Endothelial cell (in vitro differentiated cells): ENCODE measurements at places on chromosomes 2 and 18. TPM values are rescaled to one million over a fixed set of nuclear protein-coding genes. Genes with fewer than 3 reads are reported as not detected.

DNA sequence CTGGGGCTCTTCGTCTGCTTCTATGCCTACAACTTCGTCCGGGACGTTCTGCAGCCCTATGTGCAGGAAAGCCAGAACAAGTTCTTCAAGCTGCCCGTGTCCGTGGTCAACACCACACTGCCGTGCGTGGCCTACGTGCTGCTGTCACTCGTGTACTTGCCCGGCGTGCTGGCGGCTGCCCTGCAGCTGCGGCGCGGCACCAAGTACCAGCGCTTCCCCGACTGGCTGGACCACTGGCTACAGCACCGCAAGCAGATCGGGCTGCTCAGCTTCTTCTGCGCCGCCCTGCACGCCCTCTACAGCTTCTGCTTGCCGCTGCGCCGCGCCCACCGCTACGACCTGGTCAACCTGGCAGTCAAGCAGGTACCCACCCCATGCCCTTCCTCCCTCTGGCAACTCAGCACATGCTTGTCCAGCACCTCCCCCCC is 24.2 kb downstream of the STEAP3 start:
- DNase-seq = no peak

- DNase-seq = peak; percentile 81
Observed at GRCh38 chr18:5890331-5891183, 4.8 kb downstream of the TMEM200C start.

DNA sequence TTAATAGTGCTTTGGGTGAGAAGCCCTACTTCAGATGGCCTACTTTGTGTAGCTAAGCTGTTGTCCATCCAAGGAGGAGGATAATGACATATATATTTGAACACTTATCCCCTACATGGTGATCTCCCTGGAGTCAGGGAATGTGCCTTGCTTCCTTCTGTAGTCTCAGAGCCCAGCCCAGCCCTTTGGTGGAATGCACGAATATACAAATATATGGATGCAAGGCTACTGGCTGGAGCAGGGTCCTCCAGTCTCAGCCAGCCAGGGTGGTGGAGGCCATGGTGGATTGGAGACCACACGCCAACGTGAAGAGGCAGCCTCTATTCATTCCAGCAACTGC is 150.6 kb upstream of the RIOK3 start:
- no peak for DNase-seq

DNA sequence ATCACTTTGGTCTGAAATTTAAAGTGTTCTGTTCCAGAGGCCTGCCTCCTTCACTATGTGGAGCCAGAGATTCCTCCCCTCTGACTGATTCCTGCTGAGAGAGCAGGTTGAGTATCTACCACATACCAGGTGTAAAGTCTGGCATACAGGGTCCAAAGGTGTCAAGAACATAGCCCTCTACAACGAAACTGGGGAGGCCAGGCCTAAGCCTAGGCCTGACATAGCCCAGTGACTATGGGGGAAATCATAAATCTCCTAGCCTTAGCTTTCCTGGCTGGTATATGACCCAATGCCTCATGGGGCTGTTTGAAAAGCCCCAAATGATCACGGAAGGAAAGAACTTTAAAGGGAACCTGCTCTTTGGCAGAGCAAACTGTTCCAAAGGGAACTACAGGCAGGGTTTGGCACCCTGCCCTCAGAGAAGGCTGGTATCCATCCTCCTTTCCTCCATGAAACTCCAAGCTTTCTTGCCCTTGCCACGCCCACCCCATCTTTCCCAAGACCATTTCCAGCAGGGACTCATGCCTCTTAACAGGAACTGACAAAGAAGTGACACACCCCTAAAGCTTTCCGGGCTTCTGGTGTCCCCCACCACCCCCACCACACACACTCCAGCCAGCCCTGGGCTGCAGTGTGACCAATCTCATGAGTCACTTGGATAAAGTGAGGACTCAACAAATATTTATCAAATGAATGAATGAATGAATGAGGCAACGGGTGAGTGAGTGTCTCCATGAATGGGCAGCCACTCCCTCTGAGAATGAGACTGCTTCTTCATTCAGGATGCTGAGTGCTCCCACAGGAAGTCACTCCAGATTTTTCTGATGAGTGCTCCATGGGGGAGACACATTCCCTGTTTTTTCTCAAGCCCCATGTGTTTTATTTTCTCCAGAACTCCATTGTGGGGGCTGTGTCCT is 114.5 kb upstream of the STPG4 start:
- DNase-seq = no peak

GRCh38 chr2:191926671-191927070 is 79.8 kb upstream of the CAVIN2 start:
- DNase-seq = no peak

- no peak for DNase-seq
Observed at GRCh38 chr2:206245265-206245672, 29.2 kb upstream of the ZDBF2 start.

Gene DUSP19
- total RNA-seq = 2.4 TPM

DNA sequence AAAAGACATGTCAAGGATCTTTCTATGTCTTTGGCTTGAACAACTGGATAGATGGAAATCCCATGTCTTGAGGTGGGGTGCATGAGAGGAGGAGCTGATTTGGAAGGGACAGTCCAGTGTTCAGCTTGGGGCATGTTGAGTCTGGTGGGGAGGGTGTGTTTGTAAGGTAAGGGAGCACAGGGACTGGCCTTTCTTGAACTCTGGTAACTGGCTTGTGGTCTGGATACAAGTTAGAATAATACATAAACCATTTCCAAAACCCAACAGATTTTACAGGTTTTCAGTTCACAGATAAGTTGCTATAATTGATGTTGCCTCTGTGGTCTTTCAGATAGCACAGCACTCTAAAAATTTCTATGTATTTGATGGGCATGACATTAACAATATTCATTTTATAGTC is 24.2 kb downstream of the RHBDD1 start:
- DNase-seq = no peak

DNA sequence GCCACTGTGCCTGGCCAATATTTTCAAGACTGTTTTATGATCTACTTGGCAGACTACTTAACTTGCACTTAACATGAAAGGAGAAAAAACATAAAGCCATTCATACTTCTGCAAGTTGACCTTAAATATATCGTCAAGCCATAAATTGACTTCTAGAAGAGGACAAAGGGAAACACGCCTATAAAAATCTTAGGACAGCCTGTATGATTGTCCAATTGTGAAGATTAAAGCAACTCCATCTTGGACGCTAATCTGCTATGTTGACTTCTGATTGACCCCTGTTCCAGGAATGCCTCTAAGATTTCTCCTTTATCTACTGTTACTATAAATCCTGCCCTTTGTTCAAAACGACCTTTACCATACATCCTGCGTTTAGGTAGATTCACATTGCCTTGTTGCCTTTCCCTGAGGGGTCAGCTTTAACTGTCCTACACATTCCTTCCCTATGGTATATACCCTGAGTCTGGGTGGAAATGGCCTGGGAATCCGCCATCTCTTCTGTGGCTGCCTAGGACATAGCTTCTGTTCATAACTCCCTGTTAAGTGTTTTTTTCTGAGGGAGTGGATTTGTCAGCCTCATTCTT is 40.2 kb upstream of the SLC35F5 start:
- no peak for DNase-seq

Gene MC4R
- total RNA-seq = not detected

DNA sequence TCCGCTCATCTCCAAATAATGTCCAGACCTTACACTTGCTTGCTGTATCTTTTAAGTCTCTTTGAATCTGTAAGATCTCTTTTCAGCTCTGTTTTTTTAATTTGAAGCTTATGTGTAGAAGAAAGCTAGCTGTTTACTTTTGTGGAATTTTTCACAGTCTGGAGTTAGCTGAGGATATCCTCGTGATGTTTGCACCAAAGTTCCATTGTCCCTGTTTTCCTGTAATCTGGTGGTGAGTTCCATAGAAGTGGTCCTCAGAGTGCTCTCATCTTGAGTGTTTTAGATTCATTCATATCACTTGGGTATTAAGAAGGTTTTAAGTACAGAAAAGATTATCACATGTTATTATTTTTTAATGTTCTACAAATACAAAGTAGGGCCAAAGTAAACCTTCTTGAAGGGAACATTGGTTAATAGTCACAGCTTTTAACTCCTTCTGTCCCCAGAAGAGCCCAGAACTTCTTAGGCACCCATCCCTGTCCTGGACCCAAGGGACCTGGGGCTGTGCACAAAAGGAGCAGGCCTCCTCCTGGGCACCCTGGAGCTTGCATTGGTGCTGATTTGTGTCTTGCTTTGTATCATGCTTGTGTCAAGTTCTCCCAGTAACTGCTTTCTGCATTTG is 15.0 kb downstream of the MLPH start:
- DNase-seq = no peak

Gene POTEC
- not detected for total RNA-seq

Gene LBX2
- total RNA-seq = not detected

DNA sequence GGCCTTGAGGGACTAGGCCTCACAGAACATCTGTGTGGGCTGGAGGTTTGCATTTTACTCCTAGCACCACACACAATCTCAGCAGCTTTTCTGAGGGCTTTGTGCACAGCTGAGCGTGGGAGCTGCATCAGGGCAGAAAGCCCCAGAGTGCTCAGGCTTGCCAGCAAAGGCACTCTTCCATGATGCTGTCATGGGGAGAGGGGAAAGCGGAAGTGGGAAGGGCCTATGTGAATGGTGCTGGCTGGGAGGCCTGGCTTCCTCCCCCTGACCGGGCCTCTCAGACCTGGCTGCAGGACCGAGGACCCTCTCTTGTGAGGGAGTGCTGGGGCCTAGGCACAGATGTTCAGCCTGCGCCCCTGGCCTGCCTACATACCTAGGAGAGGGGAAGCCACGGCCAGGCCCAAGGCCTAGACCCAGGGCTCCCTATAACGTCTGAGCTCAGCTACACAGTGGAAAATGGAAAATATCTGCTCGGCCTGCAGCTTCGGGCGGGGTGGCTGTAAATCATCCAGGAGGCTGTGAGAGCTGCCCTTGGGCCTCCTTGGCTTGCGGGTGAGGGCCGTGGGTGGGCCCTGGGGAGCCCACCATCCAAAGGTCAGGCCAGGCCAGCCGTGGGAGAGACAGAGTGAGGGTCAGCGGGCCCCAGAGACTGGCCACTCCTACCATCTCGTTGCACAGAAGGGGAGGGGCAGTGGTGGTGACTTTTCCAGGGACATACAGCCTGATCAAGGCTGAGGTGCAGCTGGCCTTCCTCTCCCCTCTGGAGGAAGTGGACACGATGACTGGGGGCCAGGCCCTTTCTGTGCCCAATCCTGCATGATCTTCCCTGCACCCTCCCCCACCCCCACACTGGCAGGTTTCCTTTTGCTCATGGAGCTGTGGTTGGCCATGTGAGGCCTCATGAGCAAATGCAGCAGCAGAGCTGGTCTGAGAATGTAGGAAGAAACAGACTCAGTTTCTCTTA is 22.8 kb downstream of the GLI2 start:
- DNase-seq = no peak

DNA sequence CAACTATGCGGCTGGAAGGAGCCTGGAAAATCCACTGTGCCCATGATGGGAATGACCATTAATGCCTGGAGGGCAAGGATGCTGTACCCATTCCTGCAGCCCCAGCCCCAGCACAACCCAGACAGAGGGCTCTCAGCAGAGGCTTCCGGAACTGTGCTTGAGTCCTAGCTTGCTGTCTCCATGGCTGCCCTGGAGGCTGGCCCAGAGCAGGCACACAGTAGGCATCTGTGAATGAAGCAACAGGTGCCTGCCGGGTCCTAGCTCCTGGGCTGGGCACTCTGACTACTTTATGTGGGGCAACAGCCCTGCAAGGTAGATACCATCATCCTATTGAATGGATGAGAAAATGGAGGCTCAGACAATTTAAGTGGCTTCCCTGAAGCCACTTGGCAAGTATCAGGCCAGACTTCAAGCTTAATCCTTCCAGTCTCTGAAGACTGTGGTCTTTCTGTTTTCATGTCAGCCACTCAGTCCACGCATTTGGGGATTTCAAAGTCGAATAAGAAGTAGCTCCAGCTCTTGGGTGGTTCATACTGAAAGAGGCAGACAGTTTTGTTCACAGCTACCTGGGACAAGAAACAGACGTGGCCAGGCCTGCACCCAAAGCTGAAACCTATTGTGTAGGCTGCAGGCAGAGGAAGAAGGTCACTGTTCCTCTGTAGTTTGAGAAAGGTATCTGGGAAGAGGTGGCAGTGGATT is 237.5 kb downstream of the ZBTB7C start:
- no peak for DNase-seq

DNA sequence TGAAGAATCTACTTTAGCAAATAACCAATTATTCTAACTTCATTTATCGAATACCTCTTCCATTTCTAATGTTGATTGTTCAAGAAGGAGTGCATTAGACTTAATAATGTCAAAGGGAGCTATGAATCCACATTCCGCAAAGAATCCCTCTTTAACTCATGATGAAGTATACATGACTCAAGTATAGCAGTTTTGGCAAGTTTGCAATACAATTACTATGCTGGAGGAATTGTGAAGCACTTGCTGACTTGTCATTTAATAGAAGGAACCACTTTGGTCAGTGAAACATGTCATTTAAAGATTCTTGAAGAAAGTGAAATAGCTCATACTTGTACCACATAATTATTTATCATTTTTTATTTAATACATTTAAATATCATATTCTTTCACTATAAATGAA is 125.1 kb downstream of the SLC39A10 start:
- no peak for DNase-seq

- no peak for DNase-seq
Observed at GRCh38 chr18:1393929-1394328, 489.3 kb downstream of the ADCYAP1 start.

DNA sequence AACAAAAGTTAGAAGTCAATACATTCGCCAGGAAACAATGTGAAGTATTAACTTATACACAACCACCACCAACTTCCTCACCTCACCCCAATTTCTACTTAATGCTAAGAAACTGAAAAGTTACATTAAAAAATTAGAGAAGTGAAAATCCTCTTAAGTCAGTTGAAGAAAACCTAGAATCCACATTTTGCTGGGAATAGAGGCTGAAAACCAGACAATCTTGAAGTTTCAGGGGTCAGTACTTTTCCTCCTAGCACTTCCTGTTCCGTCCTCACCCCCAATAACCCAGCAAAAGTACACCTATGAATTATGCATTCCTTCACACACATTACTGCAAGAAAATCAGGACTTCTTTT is 6.3 kb downstream of the YES1 start:
- no peak for DNase-seq

DNA sequence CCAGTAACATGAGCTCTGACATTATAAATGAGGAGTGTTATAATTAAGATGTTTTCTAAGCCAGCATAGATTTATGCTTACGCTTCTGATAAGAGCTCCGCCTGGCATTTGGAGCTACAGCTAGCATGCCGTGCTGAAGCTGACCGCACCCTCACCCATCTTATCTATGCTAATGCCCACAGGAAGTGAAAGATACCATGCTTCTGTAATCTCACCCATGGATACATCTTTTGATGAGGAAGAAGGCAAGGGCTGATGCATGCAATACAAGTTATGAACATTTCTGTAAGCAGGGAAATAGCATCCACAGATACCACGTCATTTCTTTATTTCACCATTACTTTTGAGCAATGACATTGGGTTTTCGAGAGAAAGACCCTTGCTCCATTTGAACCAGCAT is 82.3 kb downstream of the ARL4C start:
- DNase-seq = no peak
